Right lobe of liver (tissue), 6 donors: ENCODE measurements at places on chromosomes 16 and 17. TPM values are rescaled to one million over a fixed set of nuclear protein-coding genes. Genes with fewer than 3 reads are reported as not detected.

PRKCB gene
- 8.1 TPM for total RNA-seq

LCMT1 gene
- 11.9 TPM for total RNA-seq

ABCA10 gene
- total RNA-seq: 3.2 TPM

EVPLL gene
- 0.81 TPM for total RNA-seq

EXOC3L1 gene
- total RNA-seq: 2.7 TPM

RHBDL1 gene
- 0.81 TPM for total RNA-seq

SCNN1G gene
- not detected for total RNA-seq

ASIC2 gene
- 0.11 TPM for total RNA-seq

NOTUM gene
- total RNA-seq: 7.6 TPM

IL17C gene
- total RNA-seq: not detected

KRT27 gene
- total RNA-seq: not detected

PYDC1 gene
- total RNA-seq: not detected

NPIPA3 gene
- 1.2 TPM for total RNA-seq

WFDC1 gene
- total RNA-seq: 2.8 TPM

ACTG1 gene
- total RNA-seq: 2,374 TPM

SCPEP1 gene
- 28.0 TPM for total RNA-seq

SYNGR2 gene
- 49.4 TPM for total RNA-seq

MYH2 gene
- 0.21 TPM for total RNA-seq

GLG1 gene
- total RNA-seq: 65.1 TPM

NECAB2 gene
- total RNA-seq: 12.2 TPM

ZNF594 gene
- 1.6 TPM for total RNA-seq

GGA3 gene
- 17.1 TPM for total RNA-seq

ST6GALNAC2 gene
- 0.81 TPM for total RNA-seq

MAP3K14 gene
- total RNA-seq: 6.3 TPM

ALDH3A1 gene
- 0.26 TPM for total RNA-seq

MYO15A gene
- total RNA-seq: 0.19 TPM

CPHXL2 gene
- total RNA-seq: not detected
